ENCODE measurements at places on chromosomes 12 and 14.

GRCh38 chr14:44771496-44771895 lies 190.3 kb downstream of the KLHL28 start:
- DNase-seq = no peak

DNA sequence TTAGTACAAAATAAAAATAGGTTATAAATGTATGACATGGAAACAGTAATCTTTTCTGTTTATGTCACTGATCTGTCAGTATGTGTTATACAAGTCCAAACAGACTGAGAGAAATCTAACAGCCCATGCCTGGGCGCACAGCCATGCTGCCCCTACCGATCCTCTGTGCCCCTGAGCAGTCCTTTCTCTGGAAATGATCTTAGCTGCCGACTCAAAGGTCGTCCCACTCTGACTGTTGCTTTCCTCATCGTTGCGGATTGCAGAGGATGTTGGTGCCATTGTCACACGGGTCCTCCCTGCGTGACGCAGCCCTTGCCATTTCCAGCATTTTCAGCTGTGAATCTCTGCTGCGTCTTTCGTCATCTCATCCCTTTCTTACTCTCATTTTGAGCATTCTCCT lies 82.9 kb upstream of the DYNC1H1 start:
- no peak for DNase-seq

DNA sequence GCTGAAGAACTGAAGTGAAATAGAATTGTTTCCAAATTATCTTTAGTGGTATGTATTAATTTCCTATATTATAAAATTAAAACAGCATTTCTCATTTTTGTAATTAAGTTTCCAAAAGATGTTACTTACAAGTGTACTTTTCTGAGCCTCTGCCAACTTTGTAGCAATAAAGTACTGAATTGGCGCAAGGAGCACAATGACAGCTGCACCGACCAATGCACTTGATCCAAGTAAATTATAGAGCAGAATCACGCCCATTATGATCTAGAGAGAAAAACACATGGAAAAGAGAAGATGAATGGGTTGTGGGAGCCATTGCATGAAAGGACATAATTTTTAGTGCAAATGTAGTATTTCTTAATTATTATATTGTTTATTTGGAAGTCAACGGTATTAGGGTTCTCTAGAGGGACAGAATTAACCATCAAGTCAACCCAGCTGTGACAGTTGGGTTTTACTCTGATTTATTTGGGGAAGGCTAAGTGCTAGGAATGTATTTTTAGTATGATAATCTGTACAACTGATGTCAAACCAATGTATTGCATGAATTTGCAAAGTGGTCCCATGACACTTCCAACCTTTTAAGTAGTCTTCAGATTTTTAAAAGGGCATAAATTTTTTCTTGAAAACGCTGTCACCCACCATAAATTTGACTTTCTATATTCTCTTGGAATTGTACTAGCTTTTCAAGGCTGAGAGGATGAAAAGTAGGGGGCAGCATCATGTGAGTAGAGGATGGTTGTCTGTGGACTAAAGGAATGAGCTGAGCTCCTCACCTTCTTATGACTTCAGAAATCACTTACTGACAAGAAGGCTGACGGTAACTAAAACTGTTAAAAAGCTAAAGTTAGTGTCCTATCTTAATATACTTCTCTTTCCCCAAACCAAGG lies 33.0 kb downstream of the ABCC9 start:
- no peak for DNase-seq

DNA sequence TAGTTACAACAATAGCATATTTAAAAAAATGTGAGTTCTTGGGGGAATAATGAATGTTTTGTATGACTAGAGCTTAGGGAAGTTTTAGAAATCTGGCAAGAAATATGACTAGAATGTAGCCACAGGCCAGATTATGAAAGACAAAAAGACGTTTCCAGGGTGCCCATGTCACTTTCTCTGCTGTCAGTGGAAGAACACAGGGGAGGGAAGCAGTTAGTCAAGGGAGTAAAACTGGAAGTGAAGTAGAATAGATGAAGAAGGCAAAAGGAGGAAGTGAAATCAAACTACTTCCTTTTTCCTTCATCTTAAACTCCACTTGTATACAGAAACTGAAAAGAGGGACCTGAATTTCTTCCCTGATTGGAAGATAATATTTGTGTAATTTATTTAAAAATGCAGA lies 81.2 kb upstream of the ATP2B1 start:
- DNase-seq = peak; percentile 44

DNA sequence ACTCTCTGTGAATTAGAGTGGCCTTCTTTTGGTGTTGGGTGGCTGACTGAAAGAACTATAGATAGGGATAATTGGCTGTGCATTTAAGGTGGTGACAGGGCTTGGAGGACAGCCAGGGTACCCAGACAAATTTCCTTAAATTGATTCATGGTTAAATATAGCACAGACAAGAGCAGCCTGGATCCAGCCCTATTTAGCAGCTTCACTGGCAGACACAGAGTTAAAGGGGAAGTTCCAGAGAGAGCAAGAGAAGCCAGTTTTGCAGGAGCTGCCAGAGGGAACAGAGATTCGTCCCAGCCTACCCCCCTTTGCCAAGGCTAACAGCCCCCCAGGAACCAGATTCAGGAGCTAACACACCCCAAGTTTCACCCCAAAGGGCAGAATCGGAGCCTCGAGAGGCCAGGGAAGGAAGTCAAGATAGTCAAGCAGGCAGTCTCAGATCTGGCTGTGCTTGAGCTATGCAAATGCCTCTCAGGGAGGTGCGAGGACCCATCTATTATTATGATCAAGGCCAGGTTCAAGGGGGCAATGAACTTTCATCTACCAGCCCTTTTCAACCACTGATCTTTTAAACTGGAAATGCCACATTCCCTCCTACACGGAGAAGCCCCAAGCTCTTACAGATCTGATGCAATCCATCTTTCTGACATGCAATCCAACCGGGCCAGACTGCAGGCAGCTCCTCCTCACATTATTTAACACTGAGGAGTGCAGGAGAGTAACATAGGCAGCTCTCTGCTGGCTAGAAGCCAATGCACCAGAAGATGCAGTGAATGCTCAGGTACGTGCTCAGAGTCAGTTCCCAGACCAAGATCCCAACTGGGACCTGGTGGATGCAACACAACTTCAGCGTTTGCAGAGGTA lies 58.2 kb downstream of the DHRS2 start:
- DNase-seq = no peak

DNA sequence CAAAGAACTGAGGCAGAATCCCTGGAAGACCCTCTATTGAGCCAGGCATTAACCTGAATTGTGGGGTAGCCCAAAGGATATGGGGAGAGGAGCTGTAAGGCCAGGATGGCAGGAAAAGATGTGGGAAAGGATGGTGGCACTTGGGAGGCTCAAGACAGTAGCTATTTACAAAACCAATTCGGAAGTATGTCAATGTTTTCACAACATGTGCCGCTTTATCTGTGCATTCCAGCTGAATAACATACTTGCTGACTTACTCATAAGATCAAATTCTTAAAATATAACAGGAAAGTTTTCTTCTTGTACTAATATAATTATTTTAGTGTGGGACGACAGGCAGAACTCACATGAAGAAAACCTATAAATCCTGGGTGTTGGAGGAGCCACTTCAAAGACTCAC lies 10.6 kb downstream of the BBS10 start:
- no peak for DNase-seq

DNA sequence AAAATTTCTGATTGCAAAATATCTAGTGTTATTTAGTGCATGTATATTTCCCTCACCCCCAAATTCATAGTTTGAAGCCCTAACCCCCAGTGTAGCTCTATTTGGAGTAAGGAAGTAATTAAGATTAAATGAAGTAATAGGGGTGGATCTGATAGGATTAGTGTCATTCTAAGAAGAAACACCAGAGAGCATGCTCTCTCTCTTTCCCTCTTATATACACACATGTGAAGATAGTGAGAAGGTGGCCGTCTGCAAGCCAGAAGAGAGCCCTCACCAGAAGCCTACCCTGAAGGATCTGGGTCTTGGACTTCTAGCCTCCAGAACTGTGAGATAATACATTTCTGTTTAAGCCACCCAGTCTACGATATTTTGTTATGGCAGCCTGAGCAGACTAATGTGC lies 120.3 kb downstream of the TMEM30B start:
- no peak for DNase-seq

DNA sequence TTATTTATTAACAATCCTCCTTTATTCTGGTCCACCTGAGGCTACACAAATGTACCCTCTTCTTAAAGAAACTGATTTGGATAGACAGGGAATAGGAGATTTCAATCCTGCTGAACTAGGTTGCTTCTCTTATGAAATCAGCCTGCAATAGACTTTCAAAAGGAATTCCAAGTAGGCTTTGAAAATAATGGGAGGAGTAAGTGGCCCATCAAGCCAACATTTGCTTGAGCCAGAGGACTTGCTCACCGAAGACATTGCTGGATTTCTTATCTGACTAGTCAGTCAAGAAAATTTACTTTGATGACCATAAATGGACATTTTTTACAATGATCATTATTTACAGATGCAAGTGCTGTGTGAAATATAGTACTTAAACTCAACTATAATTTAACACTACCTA lies 82.8 kb upstream of the RASSF8 start:
- no peak for DNase-seq

GRCh38 chr12:42770261-42770660 lies 180.7 kb upstream of the PRICKLE1 start:
- no peak for DNase-seq

- no peak for DNase-seq
Measured at GRCh38 chr12:94560431-94561221, 89.7 kb downstream of the TMCC3 start.

Data from foreskin melanocyte (primary cell).